ENCODE measurements at places on chromosomes 13 and 19.

- DNase-seq = no peak
Measured at GRCh38 chr13:87498681-87499080, 172.5 kb upstream of the SLITRK5 start.

DNA sequence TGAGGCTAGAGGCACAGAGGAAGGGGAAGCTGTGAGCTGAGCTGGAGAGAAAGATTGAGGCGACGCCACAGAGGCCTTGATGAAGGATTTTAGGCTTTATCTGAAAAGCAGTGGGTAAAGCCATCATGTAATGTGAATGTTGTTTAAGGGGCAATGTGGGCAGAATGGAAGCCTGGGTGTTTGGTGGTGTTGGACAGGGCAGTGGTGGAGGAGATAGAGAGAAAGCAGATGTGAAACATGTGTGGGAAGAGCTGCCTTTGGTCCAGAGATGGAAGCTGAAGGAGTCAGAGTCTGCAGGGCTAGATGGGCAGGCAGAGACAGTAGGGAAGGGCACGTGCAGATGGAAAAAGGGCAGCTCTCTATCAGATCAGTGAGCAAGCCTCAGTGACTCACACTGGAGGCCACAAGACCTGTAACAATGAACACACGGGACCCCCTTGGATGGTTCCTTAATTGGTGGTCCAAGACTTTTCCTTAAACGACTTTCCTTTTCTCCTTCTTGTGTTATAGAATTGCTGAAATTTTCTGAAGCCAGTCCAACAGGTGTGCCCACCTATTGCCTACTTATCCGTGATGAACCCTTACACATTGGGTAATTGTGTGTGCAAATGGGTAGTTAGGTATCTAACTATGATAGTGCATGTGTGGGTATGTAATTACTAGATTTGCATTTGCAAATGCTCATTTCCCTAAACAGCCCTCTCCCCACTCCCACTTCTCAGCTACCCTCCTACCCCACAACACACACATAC is 21.7 kb downstream of the ZNF536 start:
- no peak for DNase-seq

DNA sequence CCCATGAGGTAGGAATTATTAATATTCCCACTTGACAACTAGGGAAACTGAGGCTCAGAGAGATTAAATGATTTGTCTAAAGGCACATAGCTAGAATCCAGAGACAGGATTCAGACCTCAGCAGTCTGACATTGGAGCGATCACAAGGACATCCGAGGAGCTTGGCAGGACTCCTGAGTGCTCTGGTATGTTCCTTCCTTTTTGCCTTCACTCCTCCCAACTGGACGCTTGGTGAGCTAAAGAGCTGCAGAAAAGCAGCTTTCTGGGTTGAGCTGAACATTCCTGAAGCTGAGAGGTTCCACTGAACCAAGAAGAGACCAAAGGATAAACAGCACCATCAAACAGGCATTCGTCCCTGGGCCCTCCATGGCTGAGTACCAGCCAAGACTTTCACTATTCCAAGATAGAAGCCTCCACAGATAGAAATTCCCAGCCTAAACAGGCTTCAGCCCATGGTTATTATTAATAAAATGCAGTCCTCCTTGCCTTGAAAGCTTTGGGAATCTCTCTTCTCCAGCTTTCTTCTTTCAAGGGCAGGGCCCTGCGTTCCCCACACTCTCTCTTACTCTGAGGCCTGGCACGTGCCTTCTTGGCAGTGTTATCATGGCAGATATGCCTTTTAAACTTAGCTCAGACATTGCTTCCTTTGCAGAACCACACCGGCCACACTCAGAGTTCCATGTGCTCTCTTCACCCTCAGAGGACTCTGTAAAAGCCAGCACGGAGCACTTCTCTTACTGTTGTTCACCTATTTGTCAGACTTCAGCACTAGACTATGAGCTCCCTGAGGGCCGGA is 97.1 kb downstream of the CYSLTR2 start:
- no peak for DNase-seq

DNA sequence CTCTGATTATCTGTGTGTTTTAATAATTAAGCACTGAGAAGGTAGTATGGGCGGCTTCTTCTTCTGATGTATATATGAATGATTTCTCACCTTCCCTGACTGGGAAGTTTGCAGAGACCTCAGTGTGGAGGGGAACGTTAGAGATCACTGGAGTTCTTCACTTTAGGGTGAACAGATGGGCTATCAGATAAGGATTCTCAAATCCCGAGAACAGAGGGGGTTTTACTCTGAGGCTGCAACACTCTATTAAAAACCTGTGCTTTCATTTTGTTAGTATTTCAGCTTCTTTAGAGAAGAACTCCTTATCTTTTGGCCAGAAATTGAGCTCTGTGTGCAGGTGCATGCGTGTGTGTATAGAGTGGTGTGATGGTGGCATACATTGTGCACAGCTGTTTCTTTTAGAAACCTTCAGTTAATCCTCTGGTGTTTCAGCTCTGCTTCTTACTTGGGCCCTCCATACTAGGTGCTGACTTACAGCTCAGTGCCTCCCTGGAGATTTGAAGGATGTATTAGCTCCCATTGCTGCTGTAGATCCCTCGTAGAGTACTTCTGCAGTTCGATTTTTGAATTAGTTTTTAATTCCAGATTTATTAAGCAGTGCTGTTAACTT is 45.3 kb upstream of the PCDH9 start:
- no peak for DNase-seq

GRCh38 chr19:3813473-3814392 is 27.6 kb upstream of the MATK start:
- no peak for DNase-seq

DNA sequence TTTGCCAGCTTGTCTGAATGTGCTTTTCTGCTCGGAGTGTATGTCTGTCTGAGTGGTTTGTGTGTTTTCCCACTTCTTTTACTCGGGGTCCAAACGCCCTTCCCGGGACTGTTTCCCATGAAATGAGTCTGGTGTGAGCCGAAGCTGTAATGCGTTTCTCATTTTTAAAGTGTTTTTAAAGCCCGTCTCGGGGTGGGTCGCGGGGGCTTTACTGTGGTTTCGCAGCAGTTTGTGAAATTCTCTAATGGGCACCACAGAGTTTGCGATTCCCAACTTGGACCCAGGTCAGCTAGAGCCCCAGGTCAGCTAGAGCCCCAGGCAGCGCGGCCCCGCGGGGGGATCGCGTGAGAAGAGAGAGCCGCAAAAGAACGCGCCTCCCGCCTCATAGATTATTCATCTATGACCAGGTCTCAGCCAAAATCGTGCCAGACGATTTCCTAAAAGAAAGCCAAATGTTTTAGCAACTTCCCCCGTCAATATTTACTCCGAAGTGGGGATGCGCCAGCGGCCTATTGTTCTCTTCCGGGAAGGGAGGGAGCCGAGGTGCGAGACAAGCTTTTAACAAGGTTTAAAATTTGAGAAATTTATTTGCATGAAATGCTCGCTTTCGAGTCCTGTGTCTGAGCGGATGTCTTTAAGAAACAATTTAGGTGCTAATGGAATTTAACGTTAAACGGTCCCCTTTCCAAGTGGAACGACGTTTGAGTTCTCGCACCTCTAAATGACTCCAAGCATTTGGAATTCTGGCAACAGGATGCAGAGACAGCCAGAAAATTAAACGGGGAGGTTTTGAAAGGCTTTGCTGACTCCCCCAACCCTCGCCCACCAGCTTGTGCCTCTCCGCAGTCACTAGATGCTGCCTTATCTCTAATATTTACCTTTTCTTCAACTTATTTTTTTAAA is 2.2 kb downstream of the ZIC2 start:
- DNase-seq = no peak

DNA sequence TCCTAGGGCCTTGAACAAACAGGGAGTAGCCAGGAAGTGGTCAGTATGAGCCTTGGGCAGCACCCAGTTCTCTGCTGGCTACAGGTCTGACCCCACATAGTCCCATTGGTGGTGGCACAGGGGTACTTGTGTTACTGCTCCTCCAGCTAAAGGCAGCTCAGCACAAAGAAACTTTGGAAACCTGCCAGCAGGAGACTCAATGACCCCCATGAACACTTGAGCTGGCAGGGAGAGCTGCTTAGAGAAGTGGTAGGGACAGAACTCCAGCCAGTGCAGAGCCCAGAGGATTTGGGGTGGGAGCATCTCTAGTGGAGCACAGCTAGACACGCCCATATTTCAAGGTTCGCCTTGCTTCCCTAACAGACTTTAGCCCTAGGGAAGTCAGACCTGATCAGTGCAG is 10.4 kb upstream of the ZNF586 start:
- no peak for DNase-seq

DNA sequence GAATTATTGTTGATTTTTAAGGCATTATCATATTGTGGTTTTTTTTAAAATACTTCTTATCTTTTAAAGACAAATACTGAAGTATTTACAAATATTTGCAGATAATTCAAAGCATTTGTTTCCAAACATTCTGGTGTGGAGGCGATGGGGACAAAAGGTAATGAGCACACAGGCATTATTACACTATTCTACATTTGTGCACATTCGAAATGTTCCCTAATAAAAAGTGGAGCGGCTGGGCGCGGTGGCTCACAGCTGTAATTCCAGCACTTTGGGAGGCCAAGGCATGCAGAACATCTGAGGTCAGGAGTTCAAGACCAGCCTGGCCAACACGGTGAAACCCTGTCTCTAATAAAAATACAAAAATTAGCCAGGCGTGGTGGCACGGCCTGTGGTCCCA is 133.4 kb downstream of the FOXO1 start:
- no peak for DNase-seq

GRCh38 chr13:77528834-77529500 is 6.5 kb upstream of the SCEL start:
- no peak for DNase-seq

DNA sequence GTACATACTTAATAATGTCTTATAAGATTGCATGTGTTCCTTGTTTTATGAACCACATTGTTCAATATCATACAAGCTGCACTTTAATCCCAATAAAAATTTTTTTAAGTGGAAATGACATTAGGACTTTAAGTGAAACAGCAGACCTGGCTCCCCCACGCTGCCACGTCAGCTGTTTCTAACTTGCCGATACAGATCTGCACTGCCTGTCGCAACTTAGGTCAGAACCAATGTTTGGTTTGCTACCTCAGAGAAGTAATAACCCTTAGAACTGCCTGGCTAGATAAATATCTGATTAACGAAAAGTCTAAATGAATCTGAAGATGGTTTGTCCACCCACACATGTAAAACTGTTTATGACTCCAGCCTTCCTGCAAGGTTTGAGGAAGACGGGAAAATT is 327.5 kb upstream of the DACH1 start:
- DNase-seq = no peak

DNA sequence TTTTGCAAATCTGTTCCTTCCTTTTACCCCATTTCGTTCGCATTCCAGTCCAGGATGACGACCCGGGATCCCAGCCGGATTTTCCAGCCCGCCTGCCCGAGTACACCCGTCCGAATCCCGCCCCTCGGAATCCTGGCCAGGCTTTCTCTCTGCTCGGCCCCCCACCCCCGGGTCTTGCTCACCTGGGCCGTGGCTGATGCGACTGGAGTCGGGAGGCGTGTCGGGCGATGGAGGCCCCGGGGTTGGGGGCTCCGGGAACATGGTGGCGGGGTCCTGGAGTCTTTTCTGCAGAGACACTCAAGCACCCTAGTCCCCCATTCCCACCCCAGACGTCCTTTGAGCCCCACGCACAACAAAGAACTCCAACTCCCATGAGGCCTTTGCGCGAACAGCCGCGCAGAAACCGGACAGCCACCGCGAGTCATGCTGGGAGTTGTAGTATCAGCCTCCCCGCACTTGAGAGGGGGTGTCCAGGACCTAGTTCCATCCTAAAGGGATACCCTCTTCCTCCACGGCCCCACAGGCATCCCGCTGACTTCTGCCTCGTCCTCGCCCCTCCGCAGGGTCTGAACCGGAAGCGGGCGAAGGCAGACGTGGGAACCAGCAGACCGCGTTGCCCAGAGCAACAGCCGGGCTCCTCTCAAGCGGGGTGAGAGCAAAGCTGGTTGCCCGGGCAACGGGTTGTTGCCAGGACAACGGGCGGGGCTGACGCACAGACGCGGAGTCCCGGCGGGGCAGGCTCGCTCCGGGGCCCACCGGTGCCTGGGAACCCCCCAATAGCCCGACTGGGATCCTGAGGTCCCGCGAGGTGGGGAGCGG is 1.1 kb downstream of the SYT5 start:
- peak; percentile 84 for DNase-seq

DNA sequence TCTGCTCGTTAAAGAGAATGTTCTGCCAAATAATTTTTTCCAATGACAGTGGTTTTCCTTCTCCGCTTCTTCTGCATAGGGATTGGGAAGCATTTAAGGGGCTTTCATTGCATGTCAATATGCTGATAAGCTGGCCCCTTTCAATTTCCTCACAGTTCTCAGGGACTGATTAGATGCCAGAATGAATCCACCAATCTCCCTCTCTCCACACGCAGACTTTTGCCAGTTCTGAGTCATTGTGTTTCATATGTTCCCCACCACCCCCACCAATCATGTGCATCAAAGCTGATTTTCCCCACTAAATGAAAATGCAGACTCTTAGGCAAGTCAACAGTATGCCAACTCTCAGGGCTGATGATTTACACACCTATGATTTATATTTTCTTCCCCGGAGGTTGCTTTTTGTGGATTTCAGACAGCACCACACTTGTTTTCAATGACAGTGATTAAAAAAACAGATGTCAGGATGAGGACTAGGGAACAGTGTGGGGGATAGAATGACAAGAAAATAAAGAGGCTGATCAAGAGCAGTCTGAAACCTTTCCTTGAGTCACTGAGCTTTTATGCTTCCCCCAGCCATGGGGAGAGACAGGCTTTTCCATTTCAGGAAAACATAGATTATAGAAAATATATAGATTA is 47.9 kb upstream of the C13orf42 start:
- DNase-seq = no peak

DNA sequence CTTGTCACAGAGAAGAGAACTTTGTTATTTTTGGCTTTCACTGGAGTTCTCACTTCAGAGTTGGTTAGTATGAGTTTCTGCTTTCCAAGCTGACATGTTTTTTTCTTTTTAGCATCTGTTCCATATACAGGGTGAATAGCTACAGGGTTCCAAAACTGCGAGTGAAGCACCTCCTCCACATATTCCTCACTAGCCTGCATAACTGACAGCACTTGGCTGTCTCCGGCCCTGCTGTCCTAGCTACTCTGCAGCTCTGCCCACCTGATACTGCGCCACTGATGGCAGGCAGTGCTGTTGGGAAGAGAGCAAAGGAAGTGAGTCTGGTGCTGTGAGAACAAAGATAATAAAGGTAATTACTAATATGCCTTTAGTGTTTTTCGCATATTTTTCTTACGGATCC is 6.8 kb downstream of the ATP8A2 start:
- no peak for DNase-seq

GRCh38 chr13:46386392-46387063 is 524 bp downstream of the RUBCNL start:
- DNase-seq = no peak

- no peak for DNase-seq
Measured at GRCh38 chr19:58304748-58305064, 471 bp upstream of the ERVK3-1 start.

- no peak for DNase-seq
Measured at GRCh38 chr13:50676602-50677001, 166.9 kb downstream of the DLEU7 start.

GRCh38 chr13:93552596-93552995 is 326.0 kb downstream of the GPC6 start:
- DNase-seq = no peak
